ENCODE measurements at places on chromosomes 6 and 20.
A peak's percentile ranks its signal among the peaks of the same experiment; 100 is the strongest.

GRCh38 chr6:6434151-6434550 is 113.7 kb upstream of the F13A1 start:
- no peaks in the 10 kb centered on the region for H3K4me1 ChIP-seq
- no peaks in the 10 kb centered on the region for H3K27me3 ChIP-seq
- DNase-seq: no peak

DNA sequence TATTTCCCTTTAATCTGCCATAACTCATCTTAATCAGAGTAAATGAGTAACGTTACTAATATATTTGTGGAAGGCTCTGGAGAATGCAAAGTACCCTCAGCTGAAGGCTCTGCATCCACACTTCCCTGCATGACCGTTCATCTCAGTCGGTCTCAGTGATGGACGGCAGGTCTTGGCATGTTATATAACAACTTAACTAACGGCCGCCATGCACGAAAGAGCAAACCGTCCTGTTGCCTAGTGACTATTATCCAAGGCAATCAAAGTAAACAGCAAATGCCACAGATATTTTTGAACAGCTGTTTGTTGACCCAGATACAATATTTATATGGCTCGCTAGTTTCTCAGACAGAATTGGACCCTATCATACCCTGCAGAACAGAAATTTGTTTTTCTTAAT is 194.9 kb upstream of the SMLR1 start:
- no peaks in the 10 kb centered on the region for H3K4me1 ChIP-seq
- DNase-seq: no peak
- H3K36me3 ChIP-seq: no peaks in the 10 kb centered on the region
- H3K27me3 ChIP-seq: no peaks in the 10 kb centered on the region
- H3K4me3 ChIP-seq: no peak overlapping the region

- no peaks in the 10 kb centered on the region for H3K27me3 ChIP-seq
- peak overlapping the region; percentile 56 for H3K27ac ChIP-seq
- peak; percentile 54 for DNase-seq
- H3K4me1 ChIP-seq: peaks cover 55% of the 10 kb centered on the region
Observed at GRCh38 chr6:2875359-2876191, 27.5 kb downstream of the SERPINB9 start.

DNA sequence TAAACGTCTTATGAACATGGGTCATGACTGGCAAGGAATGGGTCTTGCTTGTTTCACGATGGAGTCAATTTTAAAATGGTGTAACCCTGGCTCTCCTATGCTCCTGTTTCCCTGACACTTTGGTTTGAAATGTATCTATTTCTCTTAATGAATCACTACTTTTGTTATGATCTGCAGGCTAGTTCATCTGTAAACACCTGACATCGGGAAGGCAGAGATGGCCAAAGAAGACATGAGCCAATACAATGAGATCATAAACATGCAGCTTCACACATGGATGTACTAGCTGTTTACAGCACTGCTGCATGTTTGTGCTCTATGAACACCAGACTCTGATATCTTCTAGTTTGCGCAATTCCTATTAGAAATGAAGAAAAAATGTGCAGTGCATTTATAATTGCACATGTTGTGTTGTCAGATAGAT is 11.0 kb upstream of the RAD21L1 start:
- H3K4me3 ChIP-seq: no peak overlapping the region
- no peaks in the 10 kb centered on the region for H3K36me3 ChIP-seq
- no peak for DNase-seq
- H3K27me3 ChIP-seq: no peaks in the 10 kb centered on the region

GRCh38 chr6:75488033-75488432 is 5.6 kb downstream of the FILIP1 start:
- H3K4me1 ChIP-seq: no peaks in the 10 kb centered on the region
- H3K4me3 ChIP-seq: no peak overlapping the region
- no peaks in the 10 kb centered on the region for H3K27me3 ChIP-seq
- DNase-seq: no peak
- H3K36me3 ChIP-seq: no peaks in the 10 kb centered on the region
- no peak overlapping the region for H3K27ac ChIP-seq

DNA sequence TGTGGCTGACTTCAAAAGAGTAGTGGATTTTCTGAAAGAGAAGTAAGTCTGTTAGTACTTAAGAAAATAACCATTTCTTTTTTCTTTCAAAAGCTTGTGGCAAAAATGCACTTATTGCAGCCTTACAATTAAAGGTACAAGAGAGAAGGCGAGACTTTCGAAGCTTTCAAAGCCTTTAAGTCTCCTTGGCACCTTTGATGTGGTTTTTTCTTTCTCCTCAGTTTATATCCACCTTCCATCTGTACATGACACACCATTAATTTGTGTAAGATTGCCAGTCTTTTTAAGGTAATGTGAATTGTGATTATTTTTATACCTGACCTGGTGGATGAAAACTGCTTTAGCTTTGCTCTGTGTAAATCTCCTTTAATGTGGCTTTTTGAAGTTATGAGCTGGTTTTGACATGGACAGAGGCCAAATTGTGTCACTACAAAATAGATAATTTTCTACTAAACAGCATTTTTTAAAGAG is 466.1 kb downstream of the CDKAL1 start:
- H3K27me3 ChIP-seq: no peaks in the 10 kb centered on the region
- no peak overlapping the region for H3K27ac ChIP-seq
- H3K36me3 ChIP-seq: no peaks in the 10 kb centered on the region
- no peaks in the 10 kb centered on the region for H3K4me1 ChIP-seq

- no peaks in the 10 kb centered on the region for H3K27me3 ChIP-seq
- H3K4me1 ChIP-seq: peaks cover 30% of the 10 kb centered on the region
- H3K36me3 ChIP-seq: no peaks in the 10 kb centered on the region
- no peak for DNase-seq
- peak overlapping the region; percentile 99 for H3K27ac ChIP-seq
Observed at GRCh38 chr6:27839626-27840475, 72.3 kb downstream of the OR2B2 start.

GRCh38 chr6:148771896-148772554 is 25.2 kb downstream of the UST start:
- no peak overlapping the region for H3K27ac ChIP-seq
- H3K4me3 ChIP-seq: no peak overlapping the region
- H3K4me1 ChIP-seq: peaks cover 3% of the 10 kb centered on the region
- no peak for DNase-seq

DNA sequence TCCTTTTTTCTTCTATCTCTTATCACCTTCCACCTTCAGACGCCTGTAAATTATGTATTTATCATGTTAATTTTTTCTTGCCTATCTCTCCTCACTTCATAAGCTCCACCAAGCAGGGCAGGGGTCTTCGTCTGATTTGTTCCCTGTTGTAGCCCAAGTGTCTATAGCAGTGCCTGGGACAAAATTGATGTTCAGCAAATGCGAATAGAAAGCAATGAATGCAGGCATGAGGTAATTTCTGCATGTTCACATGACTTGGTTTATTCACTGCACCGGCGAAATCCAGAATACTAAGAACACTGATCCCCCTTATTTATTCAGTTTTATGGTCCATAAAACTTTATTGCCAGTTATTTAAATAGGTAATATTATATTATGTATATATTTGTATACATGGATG is 162.1 kb downstream of the TBC1D7 start:
- no peak overlapping the region for H3K4me3 ChIP-seq
- no peaks in the 10 kb centered on the region for H3K4me1 ChIP-seq
- no peaks in the 10 kb centered on the region for H3K36me3 ChIP-seq
- H3K27me3 ChIP-seq: peaks cover 3% of the 10 kb centered on the region
- H3K27ac ChIP-seq: no peak overlapping the region

DNA sequence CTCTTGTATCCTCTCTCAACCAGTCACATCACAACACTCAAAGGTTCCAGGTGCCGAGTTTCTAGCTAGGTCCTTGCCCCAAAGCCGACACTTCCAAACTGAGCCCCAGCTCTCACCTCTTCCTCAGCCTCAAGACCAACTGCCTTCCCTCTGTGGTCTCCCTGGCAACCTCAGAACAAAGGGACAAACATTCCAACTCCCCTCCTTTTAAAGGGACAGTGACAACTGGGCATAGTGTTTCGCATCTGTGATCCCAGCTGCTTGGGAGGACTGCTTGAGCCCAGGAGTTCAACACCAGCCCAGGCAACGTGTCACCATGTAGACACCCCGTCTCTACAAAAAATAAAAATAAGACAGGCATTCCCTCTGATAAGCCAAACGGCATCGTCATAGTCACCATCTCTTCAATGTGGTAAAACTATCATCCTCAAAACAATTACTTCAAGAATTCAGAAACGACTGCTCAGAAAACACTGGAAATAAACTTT is 11.3 kb downstream of the DIDO1 start:
- no peaks in the 10 kb centered on the region for H3K27me3 ChIP-seq
- H3K4me3 ChIP-seq: no peak overlapping the region
- peaks cover 31% of the 10 kb centered on the region for H3K36me3 ChIP-seq
- no peak for DNase-seq

GRCh38 chr6:36685926-36686667 is 7.6 kb downstream of the CDKN1A start:
- DNase-seq: no peak
- H3K4me3 ChIP-seq: no peak overlapping the region
- no peaks in the 10 kb centered on the region for H3K27me3 ChIP-seq
- H3K27ac ChIP-seq: no peak overlapping the region

DNA sequence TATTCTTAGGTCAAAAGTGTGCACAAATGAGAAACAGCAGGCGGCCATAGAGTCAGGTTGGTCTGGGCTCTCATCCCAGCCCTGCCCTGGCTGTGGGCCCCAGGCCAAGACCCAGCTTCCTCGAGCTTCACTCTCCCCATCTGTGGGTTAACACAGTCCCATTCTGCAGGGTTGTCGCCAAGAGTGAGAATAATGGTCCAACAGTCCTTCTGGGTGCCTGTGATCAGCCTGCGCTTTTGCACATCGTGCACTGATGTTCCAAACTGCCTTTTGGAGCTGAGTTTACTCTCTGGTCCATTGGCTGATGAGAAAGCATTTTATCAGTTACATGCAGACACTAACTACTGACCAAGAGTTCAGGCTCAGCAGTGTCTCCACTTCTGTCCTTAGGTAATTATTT is 82.6 kb downstream of the INSM1 start:
- H3K27me3 ChIP-seq: no peaks in the 10 kb centered on the region
- no peak overlapping the region for H3K4me3 ChIP-seq
- no peak overlapping the region for H3K27ac ChIP-seq
- H3K4me1 ChIP-seq: peaks cover 10% of the 10 kb centered on the region
- H3K36me3 ChIP-seq: no peaks in the 10 kb centered on the region
- DNase-seq: no peak

DNA sequence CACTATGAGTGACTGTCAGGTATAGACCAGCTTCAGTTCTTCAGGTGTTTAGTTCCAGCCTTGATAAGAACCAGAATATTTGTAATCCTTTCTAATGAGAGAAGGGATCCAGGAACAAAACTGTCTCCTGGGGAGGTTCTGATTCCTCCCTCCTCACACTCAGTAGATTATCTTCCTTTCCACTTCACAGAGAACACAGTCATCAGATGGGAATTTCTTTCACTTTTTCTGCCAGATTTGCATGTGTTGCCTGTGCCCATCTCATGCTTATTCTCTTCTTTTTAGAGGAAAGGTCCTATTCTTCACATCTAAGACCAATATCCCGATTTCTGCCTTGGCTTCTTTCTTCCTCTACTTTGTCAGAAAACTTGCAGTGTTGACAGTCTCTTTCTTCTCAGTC is 50.8 kb downstream of the CD109 start:
- no peak for DNase-seq
- H3K4me1 ChIP-seq: no peaks in the 10 kb centered on the region
- no peak overlapping the region for H3K4me3 ChIP-seq
- H3K36me3 ChIP-seq: no peaks in the 10 kb centered on the region
- no peak overlapping the region for H3K27ac ChIP-seq

DNA sequence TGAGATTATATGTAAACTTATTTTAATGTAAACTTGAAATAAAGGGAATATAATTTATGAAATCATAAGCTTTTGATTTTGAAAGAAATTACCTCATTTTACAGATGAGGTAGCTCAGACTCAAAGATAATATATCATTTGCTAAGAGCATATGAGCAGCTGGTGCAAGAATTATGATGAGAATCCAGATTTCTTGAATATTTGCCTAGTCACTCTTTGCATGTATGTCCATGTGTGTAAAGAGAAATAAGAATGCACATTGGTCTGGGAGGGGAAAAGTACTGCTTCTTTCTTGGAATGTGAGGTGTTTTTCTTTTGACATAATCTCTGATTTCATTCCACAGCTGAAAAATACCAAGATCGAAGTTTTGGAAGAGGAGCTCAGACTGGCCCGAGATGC is 11.1 kb upstream of the SNRNP48 start:
- no peak overlapping the region for H3K4me3 ChIP-seq
- DNase-seq: no peak
- H3K27ac ChIP-seq: no peak overlapping the region
- no peaks in the 10 kb centered on the region for H3K4me1 ChIP-seq
- H3K36me3 ChIP-seq: no peaks in the 10 kb centered on the region

DNA sequence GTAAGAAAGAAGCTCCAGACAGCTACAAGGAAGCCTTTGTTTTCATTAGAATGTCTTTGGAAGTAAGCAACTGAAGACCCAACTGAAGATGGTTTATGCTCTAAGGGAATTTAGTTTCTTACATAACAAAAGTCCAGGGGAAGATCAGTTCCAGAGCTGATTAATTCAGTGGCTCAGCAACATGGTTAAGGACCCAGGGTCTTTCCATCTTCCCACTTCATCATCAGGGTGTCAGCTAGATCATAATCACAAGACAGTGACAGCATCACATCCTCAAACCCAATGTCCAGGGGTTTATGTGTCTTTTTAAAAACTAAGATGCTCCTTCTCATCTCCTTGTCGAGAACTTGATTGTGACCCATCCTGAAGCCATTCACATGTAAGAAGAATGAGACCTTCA is 119.7 kb upstream of the PRDM1 start:
- no peak overlapping the region for H3K4me3 ChIP-seq
- DNase-seq: no peak
- H3K27me3 ChIP-seq: no peaks in the 10 kb centered on the region
- H3K27ac ChIP-seq: no peak overlapping the region

- no peak for DNase-seq
- peaks cover 12% of the 10 kb centered on the region for H3K36me3 ChIP-seq
- no peaks in the 10 kb centered on the region for H3K27me3 ChIP-seq
- no peak overlapping the region for H3K4me3 ChIP-seq
Observed at GRCh38 chr6:43627008-43627825, 1.8 kb downstream of the GTPBP2 start.

- no peak overlapping the region for H3K27ac ChIP-seq
- H3K36me3 ChIP-seq: no peaks in the 10 kb centered on the region
- no peak overlapping the region for H3K4me3 ChIP-seq
- H3K4me1 ChIP-seq: no peaks in the 10 kb centered on the region
Observed at GRCh38 chr20:61244213-61244612, 7.8 kb upstream of the CDH4 start.

GRCh38 chr20:51715856-51716185 is 52.4 kb downstream of the ATP9A start:
- no peak overlapping the region for H3K4me3 ChIP-seq
- no peaks in the 10 kb centered on the region for H3K4me1 ChIP-seq
- no peaks in the 10 kb centered on the region for H3K36me3 ChIP-seq
- H3K27ac ChIP-seq: no peak overlapping the region

- no peaks in the 10 kb centered on the region for H3K27me3 ChIP-seq
- no peak overlapping the region for H3K27ac ChIP-seq
- H3K36me3 ChIP-seq: no peaks in the 10 kb centered on the region
- DNase-seq: no peak
- no peak overlapping the region for H3K4me3 ChIP-seq
- H3K4me1 ChIP-seq: no peaks in the 10 kb centered on the region
Observed at GRCh38 chr6:158333094-158333493, 20.8 kb downstream of the TULP4 start.
